Renal pelvis (tissue), 12 donors: ENCODE measurements at places on chromosomes 5 and 9. TPM values are rescaled to one million over a fixed set of nuclear protein-coding genes. Genes with fewer than 3 reads are reported as not detected.

ZFR gene
- polyA plus RNA-seq = 128 TPM

SLC34A3 gene
- 12.1 TPM for polyA plus RNA-seq

REEP2 gene
- 12.7 TPM for polyA plus RNA-seq

SLC34A1 gene
- 304 TPM for polyA plus RNA-seq

FAM120A gene
- 72.8 TPM for polyA plus RNA-seq

GRCh38 chr5:123150089-123150488, 61.0 kb downstream of the PRDM6 start:
- DNase-seq = no peak

- no peak for DNase-seq
Observed at GRCh38 chr5:180006141-180006540, 65.4 kb downstream of the RNF130 start.

DNA sequence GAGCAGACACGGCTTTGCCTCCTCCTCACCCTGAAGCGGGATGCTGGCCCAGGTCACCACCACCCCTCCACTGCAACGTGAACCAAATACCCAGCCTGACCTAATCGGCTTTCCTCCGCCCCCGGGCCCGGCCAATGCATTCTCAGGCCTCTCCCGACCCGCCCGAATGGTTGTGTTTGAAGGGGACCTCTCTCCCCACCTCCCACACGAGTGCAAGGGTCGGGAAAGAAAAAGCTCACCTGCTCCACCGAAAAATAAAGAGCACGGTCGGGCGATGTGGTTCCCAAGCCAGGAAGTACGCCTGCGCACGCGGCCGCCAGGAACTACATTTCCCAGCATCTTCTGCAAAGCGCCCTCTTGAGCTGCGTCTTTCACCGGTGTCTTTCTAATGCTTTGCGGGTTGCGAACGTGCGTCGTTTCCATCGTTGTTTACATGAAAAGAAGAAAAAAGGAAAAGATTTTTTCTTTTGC, at the start of gene ZNF883:
TSS of gene ZNF883 (minus strand) at position 282 of the 471 bp plus-strand sequence.
- peak; percentile 81 for DNase-seq

GRCh38 chr9:35856882-35857281, 13.3 kb downstream of the OR13J1 start:
- no peak for DNase-seq

- DNase-seq = no peak
Observed at GRCh38 chr5:153308282-153308681, 182.2 kb upstream of the GRIA1 start.

DNA sequence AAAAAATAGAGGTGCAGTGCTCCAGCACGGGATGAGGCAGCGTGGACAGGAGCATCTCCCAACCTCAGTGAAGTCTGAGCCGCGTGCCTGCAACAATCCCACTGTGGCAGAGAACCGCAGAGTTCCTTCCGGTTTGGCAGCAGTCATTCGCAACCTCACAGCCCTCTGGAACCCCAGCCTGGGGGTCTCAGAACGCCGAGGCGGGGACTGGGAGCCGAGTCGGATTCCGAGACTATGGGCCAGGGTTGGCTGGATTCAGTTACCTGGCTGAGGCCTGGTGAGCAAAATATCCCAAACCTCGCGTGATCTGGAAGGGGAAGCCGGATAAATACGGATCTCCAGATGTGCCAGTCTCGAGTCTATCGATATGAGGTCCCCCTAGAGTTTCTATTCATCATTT, 27.0 kb downstream of the CDKN2A start:
- no peak for DNase-seq

DNA sequence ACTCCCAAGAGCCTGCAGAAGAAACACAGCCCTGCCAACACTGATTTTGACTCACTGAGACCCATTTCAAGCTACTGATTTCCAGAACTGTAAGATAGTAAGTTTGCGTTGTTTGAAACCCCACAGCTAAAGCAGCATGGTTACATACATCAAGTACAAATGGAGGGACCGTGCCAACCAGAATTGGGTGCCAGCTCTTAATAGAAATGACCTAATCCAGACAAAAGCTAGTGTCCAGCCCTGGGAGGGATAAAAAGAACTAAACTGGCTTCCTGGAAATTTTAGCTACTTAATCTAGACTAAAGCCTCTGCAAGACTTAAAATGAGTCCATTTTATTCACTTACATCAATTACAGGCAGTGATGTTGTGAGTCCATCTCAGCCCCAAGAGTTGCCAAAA, 122.6 kb downstream of the ADAMTS12 start:
- no peak for DNase-seq

DNA sequence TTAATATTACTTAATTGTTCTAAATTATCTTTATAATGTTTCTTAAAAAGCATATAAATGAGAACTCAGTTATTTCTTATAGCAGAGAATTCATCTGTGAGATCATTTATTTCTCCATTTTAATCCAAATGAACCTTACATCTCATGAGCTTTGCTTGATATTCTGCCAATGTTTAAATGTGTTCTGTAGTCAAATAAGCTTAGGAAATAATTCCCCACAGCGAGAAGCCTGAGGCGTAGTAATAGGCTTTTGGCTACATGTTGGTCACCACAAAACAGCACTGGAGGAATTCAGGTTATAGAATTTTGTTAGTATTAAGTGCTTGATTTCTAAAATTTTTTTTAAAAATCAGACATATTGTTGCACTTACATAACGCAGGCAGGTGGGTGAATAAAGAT, 585.3 kb upstream of the RORB start:
- DNase-seq = no peak

DNA sequence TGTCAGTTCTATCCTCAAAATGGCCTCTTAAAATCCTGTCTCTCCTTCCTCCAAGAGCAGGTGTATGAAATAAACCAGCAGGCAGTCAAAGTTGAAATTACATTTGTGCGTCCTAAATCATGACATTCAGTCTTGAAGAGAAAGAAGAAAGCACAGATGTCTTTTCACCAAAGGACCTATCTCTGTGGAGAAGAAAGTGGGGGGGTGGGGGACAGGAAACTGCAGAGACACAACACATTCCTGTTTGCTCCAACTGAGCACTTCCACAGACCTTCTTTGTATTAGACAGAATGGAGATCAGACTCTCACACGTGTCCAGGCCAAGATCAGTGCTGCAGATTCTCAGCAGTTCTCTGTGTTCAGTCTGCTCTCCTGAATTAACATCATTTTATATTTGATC, 471.9 kb upstream of the RGMB start:
- DNase-seq = no peak

DNA sequence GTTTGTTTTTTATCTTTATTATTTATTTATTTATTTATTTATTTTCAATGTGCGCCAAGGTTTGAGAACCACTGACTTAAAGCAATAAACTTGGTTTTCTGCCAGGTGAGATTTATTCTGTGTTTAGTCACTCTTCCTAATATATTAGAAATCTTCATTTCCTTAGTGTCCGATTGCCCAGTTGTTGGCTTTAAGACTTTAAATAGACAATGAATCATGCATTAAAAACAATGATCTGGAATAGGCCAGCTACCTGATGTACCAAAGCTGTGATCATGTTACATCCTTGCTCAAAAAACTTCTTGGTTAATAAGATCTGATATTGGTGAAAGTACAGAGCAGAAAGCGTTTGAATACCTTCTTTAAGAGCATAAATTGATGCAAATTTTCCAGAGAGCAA, 52.1 kb upstream of the ERBIN start:
- no peak for DNase-seq

- DNase-seq = no peak
Observed at GRCh38 chr9:102049586-102050246, 311.3 kb upstream of the GRIN3A start.

- DNase-seq = no peak
Observed at GRCh38 chr9:130576176-130576575, 3.2 kb upstream of the FUBP3 start.

- no peak for DNase-seq
Observed at GRCh38 chr5:125012727-125013451, 266.4 kb upstream of the ZNF608 start.

GRCh38 chr9:4508907-4509589, 18.8 kb downstream of the SLC1A1 start:
- DNase-seq = no peak

GRCh38 chr9:2241836-2242741, 226.9 kb downstream of the SMARCA2 start:
- DNase-seq = peak; percentile 93

DNA sequence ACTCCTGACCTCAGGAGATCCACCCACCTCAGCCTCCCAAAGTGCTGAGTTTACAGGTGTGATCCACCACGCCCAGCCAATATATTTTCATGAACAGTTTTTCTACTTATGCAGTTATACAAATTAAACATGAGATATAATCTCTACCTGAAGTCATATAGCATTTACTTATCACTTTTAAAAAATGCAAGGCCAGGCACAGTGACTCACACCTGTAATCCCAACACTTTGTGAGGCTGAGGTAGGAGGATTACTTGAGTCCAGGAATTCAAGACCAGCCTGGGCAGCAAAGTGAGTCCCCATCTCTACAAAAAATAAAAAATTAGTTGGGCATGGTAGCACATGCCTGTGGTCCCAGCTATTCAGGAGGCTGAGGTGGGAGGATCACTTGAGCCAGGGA, 164.7 kb upstream of the LHFPL2 start:
- DNase-seq = no peak

DNA sequence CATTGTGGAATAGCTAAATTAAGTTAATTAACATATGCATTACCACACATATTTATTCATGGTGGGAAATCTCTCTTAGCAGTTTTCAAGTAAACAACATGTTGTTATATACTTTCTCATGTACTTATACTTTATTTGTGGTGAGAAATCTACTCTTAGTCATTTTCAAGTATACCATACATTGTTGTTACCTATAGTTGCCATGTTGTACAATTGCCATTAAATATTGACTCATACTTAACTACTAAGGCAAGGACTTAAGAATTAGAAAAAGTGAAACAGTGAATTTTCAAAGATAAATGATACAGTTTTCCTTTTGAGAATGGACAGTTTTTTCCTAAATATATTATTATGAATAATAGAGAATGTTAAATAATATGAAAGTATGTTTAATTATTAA, 27.7 kb downstream of the UGCG start:
- no peak for DNase-seq

DNA sequence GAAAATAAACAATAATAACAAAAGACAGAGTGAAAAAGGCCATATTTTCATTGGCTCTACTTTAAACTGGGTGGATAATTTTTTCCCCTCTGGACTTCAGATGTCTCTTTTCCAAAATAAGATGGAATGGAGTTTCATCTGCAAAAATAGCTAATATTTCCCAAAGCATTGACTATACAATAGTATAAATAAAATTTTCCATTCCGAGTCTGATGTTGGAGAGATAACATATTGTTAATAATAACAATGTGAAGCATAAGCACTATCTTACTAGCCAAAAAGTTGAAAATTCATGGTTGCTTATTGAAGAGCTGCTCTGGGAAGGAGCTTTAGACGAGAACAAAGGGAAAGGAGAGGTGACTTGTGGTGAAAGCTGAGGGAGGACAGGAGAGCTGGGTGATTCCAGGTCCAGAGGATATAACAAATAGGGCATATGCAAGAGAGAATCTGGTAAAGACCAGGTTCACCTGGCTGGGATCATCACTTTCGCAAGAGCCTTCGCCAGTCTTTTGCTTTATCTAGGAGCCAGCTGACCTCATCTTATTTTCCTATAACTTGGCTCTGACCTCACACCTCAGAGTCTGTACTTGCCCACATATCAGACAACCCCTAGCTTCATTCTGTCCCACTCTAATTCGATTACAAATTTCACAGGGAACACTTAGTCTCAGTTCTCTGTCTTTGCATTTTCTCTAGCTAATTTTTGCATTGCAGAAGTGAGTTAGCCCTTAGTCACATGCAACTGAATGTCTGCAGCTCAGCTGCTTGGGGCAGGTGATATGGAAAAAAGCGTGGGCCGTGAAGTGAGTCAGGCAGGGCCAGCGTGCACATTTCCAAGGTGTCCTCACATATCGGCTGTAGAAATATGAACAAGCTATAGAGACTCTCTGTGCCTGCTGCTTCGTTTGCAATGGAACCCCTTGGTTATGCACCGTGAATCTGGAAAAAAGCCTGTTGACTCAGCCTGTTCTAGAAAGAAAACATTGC, 7.6 kb upstream of the ZNF474 start:
- no peak for DNase-seq

DNA sequence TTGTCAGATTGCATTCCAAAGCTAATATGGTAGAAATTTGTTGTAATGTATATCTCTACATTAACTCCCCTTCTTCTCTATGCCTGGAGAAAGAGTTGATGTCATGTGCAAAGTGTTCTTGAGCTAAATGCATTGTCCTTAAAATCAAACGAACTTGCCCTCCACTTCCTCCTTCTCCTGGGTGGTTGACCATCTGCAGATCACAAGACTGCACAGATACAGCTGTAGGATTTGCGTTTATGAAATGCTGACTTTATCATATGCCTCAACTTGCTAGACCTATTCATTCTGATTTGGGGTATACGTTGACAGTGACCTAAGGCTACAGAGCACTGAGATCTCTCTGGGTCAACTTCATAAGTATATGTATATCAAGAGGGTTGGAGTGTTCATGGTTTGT, 8.3 kb downstream of the TRIM32 start:
- no peak for DNase-seq

GRCh38 chr9:73565833-73566465, 414.3 kb downstream of the ANXA1 start:
- no peak for DNase-seq
